ENCODE measurements at places on chromosomes 2 and 18.

- DNase-seq = no peak
Measured at GRCh38 chr2:118747066-118747465, 100.4 kb downstream of the EN1 start.

DNA sequence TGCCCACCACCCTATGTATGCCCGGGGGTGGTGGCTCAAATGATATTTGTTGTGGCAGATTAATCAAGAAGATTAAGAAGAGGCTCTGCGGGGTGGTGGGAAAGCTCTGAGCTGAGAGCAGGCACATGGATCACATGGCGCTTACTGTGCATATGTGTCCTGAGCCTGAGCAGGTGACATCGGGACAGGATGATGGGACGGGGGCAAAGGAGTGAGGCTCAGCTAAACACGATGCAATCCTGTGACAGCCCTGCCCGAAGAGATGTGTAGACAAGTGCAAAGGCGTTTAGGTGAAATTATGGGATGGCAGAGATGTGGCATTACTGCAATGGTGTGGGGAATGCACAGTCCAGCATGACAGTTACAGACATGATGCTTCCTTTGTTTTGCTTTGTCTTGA, 6.0 kb downstream of the LRRC30 start:
- no peak for DNase-seq

- no peak for DNase-seq
Measured at GRCh38 chr18:43934781-43935471, 657.6 kb upstream of the SYT4 start.

DNA sequence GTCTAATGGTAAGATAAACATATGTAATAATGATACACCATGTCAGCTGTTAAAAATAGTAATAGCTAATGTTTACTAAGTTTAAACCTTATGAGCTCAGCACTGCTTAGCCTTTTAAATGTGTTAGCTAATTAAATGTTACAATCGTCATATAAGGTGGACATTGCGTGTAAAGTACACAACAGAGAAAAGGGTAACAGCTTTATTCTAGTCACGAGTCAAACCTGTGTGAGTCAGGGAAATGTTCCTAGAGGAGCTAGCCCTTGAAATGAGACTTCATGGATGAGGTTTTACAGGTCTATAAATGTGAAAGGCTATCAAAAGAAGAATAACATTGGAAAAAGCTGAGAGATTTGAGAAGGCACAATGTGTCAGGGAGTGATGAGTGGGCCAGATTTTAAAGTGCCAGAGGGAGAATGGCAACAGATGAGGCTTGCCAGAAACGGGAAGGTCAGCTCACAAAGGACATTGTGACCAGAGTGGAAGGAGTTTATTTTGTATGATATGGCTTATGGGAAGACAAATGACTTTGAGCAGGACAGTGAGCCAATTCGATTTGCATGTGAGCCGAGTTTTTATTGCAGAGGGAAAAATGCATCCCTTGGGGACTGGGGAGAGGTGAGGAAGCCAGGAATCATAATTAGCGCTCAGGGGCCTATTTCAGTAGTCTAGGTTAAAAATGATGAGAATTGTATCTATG, 276.3 kb downstream of the CTNNA2 start:
- no peak for DNase-seq

DNA sequence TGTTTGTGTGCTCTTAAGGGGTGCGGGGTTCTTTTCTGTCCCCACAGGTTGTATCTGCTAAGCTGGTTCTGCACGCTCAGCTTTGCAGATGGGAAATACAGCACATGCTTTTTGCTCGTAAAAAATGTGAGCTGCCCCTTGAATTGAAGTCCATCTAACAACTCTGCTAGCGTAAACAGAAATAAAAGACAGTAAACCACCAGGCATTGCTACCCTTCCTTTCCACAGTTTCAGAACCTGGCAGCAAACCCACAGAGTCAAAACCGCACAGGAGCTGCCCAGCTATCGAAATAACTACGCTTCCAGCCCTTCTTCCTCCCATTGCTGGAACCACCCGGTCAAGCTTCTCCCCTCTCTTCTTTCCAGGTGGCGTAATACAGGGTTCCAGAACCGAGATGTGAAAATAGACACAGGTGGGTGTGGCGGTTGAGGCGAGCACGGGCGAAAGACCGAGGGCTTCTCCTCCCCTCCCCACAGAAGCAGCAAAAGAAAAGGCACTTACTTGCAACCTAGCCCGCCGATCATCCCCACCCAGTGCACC, 479 bp downstream of the SCN9A start:
- DNase-seq = no peak

DNA sequence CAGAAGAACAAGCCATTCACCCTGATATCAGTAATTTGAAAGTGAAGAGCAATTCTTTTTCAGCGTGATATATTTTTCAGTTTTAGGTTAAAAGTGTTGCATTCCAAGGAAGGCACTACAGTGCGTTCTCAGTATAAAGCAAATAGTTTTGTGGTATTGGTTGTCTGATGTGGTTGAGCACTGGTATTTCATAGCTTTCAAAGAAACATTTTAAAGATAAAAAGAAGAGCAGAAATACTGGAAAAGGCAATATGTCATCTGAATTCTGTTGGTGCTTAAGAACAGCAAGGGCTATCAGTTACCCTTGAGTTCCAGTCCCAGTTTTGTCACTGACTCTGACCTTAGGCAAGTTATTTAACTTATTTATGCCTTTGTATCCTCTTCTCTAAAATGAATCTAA, 191.6 kb downstream of the BABAM2 start:
- DNase-seq = no peak

DNA sequence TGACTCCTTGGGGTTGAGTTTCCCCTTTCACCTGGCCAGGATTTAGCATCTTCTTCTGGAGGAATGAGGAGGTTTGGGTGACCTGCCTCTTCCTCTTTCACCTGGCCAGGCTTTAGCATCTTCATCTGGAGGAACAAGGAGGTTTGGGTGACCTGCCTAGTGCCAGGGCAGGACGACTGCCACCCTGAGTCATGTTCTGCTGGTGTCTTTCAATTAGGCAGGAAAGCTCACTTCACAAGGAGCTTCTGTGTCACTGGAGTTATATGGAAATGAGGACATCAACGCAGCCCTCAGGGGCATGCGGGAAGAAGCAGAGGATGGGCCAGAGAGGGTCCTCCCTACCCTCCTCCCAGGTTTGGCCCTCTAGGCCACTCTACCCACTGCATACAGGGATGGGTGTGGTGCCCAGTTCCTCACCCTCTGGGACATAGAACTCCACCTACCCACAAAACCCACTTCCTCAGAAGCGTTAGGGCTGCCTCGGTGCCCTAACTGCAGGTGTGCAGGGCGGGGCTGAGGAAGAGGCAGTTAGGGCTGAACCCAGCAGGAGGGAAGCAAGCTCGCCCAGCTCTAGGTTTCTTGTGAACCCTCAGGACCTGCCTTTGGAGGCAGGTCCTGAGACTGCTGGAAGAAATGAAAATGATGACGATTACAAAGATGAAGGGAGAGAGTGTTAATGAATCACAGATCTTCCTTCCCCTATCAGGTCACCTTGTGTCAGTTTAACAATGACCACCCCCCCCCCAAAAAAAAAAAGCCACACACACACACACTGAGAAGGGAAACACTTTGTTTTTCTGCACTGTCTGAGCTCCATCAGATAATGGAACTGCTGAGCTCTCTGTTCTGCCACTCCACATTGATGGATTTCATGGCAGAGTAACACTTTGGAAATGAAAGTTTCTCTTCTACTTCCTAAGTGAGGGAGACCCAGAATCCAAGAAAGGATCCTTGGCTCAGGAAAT, 71.0 kb downstream of the ARL4C start:
- peak; percentile 78 for DNase-seq

- DNase-seq = no peak
Measured at GRCh38 chr2:1784986-1785617, 40.8 kb upstream of the PXDN start.

GRCh38 chr2:143162123-143162837, 33.1 kb downstream of the ARHGAP15 start:
- DNase-seq = peak; percentile 53

DNA sequence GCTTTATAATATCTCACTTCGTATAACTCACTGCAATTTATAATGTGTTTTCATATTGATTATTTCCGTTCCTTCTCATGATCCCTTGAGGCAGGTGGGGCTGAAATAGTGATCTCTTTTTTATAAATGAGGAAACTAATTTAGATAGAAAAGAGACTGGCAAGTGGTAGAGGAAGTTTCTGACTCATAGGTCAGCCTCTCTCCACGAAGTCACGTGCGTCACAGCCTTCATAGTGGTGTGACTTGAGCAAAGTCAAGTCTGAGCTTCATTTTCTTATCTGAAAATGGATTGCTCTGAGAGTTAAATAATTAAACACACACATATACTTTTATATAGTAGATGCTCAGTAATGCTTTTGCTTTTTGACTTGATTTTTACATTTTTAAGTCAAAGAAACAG, 19.9 kb downstream of the ABCG5 start:
- no peak for DNase-seq

DNA sequence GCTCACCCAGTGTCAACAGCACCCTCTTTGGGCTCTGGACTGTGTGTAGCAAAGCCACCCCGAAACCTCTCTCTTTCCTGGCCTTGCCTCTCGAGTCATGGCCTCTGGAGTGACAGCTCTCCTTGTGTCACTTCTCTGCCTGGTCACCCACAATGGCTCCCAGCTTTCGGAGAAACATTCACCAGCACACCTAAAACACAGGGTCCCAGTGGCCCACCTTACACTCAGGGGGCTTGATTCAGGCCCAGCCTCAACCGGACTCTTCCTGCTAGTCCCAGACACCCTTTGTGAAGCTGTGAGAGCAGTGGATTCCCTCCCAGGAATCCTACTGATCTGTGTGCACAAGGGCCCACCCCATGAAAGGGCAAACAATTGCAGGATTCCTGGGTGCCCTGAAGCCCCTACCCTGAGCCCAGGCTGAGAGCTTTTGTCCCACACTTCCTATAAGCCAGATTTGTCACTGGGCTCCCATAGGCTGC, 137.2 kb upstream of the HAAO start:
- no peak for DNase-seq

DNA sequence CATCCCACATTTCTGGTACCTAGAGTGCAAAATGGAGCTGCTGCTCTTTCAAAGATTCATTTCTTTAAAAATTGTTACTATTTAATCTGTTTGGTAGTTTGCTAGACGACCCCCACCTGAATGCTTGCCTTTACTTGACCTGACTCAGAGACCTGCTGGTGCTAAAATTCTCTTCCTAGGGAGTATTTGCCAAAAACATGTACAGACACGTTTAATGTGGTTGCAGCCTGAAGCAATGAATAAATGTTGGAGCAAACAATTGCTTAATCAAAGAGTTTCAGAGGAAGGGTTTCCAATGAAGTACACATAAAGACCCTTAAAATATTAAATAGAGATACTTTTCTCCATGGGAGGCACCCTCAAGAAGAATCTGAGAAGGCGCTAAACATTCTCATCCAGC, 734.4 kb downstream of the CBLN2 start:
- no peak for DNase-seq

- no peak for DNase-seq
Measured at GRCh38 chr2:209977386-209978239, 24.8 kb upstream of the RPE start.

- DNase-seq = no peak
Measured at GRCh38 chr2:196434217-196434616, 205.3 kb upstream of the CCDC150 start.

DNA sequence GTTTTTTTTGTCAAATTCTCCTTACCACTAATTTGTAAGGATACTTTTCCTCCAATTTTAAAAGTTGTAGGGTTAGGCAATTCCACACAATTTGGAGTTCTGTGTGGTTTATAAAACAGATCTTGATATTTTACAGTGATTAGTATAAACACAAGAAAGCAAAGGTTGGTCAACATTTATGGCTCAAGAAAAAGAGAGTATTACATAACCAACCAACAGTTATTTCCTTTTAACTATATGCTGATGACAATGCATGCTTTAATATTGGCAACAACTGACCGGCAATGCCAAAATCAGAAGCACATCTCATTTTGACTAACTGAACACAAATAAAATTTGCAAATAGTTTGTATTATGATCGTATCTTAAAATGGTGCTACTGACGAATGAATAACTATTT, 137.2 kb downstream of the CDH2 start:
- no peak for DNase-seq

DNA sequence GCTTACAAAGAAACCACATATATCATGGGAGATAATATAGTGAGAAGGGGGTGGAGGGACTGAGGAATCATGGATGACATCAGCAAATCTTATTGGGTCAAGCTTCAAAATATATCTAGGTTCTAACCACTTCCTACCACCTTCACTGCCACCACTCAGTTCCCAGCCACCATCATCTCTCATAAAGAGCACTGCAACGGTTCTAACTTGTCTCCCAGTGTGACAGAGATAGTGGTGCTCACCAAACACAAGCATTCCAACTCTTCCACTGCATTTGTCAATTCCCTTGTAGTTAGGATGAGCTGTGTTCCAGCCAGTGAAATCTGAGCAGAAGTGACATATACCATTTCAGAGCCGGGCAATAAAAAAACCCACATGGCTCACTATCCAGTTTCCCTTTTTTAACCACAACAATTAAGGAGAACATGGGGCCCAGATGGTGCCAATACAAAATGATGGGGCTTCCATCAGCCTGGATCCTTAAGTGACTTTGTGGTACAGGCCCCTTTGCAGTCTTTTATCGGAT, 318.1 kb downstream of the NBAS start:
- no peak for DNase-seq

DNA sequence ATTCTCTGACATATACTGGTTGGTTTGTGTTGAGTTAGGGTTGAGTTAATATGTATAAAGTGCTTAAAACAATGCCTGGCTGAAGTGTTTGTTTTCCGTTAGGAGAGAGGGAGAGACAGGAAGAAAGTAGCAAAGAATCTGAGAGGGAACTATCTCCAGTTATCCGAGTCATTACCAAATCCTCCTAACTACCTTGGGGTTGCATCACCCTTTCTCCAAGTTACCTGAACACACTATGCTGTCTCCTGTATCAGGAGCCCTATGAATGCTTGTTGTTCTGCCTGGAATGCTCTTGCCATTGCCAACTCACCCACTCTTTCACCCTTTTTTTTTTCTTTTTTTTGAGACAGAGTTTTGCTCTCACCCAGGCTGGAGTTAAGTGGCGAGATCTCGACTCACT, 47.9 kb upstream of the ITGAV start:
- no peak for DNase-seq

DNA sequence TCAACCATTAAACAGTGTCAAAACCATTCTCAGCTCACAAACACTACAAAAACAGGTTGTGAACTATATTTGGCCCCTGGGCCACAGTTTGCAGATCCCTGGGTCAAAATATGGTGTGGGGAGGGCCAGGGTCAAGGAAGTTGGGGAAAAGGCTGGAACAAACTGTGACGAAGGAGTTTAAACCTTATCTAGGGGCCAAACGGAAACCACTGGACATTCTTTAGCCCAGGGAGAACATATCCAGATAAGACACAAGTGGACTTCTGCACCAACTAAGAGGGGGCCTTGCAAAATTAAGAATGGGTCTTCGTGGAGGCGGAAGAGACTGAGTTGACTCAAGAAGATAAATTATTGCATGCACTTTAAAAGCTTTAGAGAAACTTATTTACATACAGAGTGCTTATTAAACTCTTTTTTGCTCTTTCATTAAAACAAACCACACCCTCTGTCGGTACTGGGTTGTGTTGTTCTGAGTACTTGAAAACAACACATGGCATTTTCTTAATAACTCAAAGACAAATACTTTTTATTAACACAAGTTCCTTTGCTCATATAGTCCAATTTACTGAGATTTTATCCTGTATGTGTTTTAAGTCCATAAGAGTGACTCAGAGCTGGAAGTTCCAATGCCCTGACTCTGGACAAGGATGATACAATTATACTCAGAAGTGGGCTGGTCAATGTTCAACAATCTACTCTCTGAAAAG, 5.3 kb upstream of the ASAP2 start:
- DNase-seq = no peak

All from activated T-cell treated with anti-CD3 and anti-CD28 coated beads, Interleukin-2, amount 50 U/mL, for 1 hour (primary cell).